ENCODE measurements at places on chromosomes 2 and 18.

- DNase-seq: no peak
Observed at GRCh38 chr2:16658076-16658739, 7.4 kb downstream of the CYRIA start.

- no peak for DNase-seq
Observed at GRCh38 chr2:232447638-232448303, 8.2 kb upstream of the ALPI start.

DNA sequence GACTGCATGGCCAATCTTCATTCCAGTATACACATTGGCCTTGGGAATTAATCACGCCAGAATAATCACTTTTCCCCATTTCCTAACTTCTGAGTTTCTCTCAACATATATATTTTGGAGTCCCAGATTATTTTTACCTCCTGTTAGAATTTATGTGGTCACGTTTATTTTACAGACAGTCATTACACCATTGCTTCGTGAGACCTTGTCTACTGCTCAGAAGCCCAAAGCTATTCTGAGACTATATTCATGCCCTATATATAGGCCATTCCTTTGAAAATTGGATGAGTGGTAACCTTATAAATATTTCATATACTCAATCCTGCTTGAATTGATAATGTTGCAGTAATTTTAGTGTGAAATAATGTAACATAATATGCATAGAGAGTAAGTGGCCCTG lies 610.0 kb upstream of the CDH2 start:
- no peak for DNase-seq

DNA sequence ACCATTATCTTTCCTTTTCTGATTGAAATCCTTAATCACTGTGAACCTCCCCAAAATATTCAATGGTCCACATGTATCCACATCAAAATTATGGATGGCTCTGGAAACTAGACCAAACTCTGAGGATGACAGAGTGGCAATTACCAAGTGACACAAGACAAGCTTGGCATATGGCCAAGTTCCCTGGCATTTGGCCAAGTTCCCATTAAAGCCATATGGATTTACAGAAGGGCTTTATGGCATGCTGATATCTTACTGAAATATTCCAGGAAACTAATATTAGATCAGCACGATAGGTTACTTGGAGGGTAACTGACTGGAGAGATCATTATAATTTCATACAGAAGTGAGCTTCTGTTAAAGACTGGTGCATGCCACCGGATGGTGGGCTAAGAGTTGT lies 21.9 kb upstream of the CERS6 start:
- DNase-seq: no peak

DNA sequence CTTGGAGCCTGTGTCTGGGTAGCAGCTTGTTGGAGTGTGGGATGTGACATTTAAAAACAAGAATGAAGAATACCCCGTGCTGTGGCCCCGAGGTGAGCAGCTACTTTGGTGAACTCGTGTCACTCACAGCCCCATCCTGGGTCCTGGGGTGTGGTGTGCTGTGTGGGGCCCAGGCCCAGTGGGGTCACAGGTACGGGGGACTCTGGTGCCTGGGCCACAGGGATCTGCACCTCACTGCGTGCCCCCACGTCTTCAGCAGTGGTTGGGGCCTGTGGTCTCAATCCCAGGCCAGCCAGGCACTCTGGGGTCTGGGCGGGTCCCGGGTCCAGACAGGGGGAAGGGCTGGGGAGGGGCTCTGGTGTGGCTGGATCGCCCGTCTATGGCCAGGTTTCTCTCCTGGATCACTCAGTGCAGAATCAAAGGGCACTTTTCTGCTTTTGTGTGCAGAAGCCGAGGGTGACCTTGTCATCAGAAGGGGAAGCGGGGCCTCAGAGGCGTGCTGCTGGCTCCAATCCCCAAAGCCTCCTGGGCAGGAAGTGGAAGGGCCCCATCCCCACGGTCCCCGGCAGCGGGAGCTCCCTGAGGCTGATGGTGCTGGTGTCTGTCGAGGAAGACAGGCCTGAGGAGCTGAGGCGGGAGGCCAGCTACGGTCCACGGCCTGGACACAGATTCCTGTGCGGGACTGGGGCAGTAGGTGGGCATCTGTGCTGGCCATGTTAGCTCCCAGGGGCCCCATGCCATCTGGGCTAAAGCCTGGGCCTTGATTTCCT lies 1.4 kb downstream of the GPR35 start:
- no peak for DNase-seq

DNA sequence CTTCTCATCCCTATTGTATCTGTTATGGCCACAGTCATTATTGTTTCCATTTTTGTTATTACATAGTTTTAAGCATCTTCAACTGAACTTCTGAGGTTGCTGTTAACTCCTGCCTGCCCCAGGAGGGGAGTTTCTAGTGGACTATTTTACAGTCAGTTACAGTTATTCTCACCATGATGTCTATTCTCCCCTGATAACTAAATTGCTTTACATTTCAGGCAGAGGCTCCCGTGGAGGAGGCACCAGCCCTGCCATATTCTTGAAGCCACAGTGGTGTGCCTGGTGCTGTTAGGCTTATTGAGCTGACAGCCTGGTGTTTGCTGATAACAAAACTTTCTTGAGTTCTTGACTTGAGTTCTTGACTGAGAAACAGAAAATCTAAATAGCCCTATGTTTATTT lies 256.4 kb downstream of the TFCP2L1 start:
- DNase-seq: no peak

DNA sequence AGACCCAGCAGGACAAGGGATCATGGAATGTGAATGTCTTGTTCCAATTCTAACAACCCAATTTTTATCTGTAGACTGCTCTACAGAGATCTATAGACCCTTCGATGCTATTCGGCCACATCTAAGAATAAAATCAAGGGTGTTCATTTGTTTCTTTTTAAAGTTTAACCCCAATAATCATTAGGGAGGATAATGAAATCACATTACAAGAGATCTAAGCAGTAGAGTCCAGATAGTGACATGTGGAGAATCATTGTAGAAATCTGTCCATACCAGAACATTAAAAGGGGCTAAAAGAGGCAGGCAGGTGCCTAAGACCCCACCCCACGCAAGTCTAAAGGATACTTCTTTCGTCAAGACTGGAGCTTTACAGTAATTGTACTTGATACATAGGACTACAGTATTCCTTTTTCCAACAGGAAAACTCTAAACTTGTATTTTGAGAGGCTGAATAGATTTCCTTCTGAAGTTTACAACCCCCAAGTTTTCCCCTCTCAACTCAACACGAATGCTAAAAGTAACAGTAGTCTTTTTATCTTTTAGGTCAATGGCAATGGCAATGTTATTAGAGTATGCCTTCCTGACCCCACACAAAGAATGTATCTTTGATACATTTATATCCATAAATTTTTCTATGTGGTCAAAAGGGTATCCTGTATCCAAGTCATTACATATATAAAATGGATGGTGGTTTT lies 183.7 kb downstream of the TCF4 start:
- no peak for DNase-seq

DNA sequence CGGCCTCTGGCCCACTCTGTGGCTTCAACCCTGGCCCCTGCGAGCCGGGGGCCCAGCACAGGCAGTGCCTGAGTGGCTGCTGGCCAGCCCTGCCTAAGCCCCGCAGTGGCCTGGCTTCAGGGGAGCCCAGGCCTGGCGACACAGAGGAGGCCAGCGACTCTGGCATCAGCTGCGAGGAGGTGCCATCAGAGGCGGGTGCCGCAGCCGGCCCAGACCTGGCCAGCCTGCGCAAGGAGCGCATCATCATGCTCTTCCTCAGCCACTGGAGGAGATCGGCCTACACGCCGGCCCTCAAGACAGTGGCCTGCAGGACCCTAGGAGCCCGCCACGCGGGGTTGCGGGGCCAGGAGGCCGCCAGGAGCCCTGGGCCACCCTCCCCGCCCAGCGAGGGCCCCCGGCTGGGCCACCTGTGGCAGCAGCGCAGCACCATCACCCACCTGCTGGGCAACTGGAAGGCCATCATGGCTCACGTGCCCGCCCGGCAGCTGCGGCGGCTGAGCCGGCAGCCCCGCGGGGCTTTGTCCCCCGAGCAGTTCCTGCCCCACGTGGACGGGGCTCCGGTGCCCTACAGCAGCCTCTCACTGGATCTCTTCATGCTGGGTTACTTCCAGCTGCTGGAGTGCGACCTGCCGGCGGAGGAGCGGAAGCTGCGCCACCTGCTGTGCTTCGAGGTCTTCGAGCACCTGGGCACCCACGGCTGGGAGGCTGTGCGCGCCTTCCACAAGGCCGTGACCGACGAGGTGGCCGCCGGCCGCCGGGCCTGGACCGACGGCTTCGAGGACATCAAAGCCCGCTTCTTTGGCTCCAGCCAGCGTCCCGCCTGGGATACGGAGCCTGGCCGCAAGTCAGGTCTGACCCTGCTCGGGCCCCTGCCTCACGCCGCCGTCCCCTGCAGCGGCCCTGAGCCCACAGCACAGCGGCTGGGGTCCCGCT lies 7.5 kb upstream of the KLHL30 start:
- DNase-seq: no peak

DNA sequence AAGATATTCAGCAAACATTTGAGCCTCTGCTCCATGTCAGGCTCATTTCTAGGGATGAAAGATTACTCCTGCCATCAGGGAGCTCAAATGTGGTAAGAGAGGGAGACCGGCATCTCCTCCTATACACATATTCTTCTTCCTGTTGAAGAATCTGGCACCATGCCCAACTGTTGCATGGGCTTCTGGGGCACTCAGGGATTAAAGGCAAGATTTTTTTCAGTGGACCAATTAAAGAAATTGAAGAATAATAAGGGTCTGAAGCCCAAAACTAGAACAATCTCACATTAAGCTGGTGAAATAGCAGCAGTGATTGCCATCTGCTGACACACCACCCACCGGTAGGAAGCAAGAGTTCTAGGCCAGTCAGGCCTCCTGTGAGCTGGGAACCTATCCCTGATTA lies 145.4 kb upstream of the LYPD6 start:
- no peak for DNase-seq

- DNase-seq: no peak
Observed at GRCh38 chr2:97834610-97835009, 121.2 kb downstream of the ZAP70 start.

GRCh38 chr2:144498277-144498676 lies 21.6 kb downstream of the ZEB2 start:
- DNase-seq: no peak

DNA sequence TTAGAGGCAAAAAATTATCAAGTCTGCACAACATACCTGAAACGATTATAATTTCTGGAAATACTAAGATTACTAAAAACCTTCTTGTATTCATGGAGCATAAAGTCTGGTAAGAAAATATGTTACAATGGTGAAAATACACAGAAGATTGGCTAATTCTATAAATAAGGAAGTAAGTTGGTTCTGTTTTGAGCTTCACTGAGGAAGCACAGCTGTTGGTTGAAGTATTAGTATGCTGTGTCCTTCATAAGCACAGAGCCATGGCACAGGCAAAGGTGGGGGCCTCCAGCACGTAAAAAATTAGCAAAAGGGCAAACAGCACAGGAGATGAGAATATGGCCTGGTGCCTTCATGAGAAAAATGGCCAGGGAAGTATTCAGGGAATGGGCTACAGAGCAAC lies 40.4 kb upstream of the ANKRD62 start:
- DNase-seq: no peak

- DNase-seq: no peak
Observed at GRCh38 chr2:39492095-39492590, 55.1 kb upstream of the MAP4K3 start.

DNA sequence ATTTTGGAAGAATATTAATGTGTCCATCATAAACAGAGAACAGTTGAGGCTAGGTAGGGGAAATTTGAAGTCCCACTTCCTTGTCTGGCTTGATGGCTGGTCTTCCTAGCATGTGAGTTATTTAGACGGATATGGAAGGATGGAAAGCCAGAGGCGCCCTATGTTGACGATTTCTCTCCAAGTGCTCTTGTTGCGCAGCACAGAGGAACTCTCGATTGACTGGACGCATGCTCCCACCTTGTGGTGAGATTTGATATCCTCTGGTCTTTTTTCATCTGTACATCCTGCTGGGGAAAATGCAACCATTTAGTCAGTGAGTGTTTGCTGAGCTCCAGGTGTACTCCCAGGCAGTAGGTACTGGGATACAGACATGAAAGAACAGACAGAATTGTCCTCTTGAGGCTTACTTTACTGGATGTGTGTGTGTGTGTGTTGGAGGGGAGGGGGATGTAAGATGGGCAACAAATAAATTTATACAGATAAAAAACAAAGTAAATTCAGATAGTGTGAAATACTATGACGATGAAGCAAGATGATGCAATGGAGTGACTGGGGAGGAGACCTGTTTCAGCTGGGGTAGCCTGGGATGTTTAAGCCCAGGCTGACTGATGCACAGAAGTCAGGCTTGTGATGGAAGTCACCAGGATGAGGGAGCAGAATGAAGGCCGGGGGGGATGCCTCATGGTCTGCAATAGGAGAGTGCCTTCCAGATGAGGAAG lies 137.2 kb downstream of the TRIM43 start:
- no peak for DNase-seq

- no peak for DNase-seq
Observed at GRCh38 chr2:219461047-219461514, 26.4 kb downstream of the SPEG start.

DNA sequence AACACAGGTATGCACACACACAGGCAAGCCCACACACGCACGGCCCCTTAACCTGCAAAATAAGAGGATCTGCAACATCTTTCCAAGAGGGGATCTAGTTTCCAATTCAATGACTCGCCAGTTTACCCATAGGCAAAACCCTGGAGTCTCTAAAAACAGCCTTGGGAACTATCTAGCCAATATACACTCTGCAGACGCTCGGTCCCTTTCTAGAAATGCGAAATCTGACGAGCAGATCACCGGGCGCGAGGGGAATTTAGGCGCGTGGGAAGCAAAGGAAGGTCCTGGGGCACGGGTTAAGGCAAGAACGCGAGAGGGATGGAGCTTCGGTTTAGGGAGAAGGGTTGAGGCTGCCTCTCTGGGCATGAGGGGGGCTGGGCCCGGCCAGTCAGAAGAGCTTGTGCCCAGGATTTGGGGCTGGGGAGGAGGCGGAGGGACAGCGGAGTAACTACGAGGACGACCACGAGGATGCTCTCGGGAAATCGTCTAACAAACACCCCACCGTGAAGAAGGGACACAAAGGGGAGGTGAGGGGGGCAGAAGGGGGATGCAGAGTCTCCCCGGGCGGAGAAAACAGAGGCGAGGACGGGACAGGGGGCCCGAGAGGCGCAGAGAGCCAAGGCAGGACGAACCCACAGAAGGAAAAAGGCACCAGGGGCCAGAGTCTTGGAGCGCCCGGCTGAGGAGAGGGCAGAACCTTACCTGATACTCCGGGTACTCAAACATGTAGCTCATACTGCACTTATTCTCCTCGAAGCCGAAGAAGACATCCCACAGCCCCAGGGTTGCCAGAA lies 542 bp downstream of the PGAP1 start:
- no peak for DNase-seq
